ENCODE measurements at places on chromosomes 2 and 18.

GRCh38 chr2:207157731-207158130 is 8.0 kb downstream of the KLF7 start:
- DNase-seq = no peak

DNA sequence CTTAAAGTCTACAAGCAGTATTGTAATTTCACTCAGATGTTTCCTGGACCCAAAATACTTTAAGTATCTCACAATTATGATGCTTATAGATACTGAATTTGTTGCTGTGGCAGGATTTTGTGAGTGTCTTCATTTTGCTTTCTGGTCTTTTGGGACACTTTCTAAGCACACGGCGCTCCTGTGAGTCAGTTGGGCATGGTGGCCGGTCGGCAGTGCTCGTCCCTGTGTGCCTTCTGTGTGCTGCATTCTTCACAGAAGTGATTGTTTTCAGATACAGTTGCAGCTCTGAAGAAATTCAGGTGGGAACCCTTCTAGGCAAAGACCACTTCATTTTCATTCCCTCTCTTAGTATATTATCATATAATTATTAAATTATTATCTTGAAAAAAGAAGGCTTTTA is 273.3 kb downstream of the ZNF407 start:
- DNase-seq = no peak

DNA sequence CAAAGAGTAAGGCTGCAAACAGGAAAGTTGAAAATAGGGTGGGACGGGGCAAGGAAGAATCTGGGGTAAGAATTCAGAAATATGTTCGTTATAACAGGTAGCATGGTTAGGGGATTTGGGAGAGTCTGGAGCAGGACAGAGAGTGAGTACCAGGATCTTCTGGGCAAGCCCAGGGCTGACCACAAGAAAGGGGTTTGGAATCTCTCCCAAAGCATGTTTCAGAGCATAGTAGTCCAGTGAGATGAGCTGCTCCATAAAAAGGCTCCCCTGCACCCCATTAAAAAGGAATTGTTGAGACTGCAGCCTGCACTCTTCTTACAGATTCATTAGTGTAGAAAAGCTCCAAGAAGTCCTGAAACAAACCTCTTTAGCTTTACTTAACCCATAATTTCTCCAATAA is 291.1 kb downstream of the MTX2 start:
- no peak for DNase-seq

DNA sequence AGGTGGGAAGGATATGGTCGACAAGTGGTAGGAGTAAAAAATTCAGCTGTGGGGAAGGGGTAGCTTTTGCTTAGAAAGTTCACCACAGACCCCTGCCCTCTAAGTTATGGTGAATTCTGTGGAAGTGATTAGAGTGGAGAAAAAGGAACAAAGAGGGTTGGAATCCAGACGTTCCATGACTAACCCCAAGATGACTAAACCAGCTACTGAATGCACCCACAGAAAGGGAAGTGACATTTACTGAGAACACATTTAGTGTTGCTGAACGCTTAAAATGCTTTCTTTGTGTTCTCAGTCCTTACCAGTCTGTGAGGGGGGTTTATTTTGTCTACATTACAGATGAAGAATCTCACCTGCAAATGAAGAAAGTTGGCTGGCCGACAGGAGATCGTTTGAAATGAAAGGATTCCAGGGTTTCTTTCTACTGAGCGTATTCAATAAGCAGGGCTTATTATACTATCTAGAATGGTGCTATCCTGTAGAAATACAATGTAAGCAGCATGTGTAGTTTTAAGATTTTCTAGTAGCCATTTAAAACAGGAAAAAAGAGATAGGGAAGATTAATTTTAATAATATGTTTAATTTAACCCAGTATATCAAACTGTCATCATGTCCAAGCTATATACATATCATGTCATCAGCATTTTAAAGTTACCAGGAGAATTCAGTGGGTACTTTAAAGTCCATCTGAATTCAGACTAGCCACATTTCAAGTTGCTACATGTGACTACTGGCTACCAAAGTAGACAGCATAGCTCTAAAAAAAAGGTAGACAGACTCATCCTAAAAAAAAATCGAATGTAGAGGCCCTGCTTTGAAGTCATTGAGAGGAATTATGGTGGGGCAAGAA is 60.1 kb downstream of the LIMS1 start:
- peak; percentile 91 for DNase-seq

DNA sequence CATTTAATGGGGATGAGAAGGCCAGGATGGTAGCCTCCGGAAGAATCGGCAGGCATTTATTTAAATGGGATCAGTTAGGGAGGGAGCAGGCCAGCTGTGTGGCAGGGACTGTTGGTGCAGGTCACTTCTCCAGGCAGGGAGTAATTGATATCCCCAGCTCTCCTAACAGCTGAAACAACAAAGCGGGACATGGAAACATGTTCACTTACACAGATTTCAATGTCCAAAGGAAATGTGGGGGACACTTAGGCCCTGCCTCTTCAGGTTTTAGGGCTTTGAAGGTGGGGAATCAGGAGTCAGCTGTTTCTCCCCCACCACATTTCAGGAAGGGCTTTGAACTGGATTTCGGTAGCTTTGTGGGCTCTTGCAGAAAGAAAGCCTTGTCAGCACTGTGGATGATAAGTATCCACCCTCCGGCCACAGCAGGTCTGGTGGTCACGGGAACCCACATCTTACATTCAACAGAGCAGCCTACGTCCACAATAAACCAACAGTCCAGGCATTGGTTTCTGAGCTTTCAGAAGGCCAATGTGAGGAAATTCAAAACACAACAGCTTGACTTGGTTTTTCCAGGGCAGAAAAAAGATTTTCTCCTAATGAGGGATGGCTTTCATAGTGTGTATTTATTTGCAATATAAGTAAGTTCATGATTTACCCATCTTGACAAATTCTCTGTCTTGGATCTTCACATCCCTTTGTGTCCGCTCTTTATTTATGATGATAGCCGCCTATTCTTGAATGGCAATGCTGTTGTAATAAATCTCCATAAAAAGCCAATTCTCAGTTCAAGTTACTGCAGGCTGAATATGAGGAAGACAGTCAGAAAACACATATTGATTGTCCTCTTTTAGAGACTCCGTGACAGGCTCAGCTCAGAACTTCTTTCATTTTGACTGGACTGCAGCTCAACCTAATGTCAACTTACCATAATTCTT is 96.6 kb upstream of the NRP2 start:
- DNase-seq = no peak

- no peak for DNase-seq
Observed at GRCh38 chr2:46002947-46003346, 294.3 kb upstream of the EPAS1 start.

- peak; percentile 30 for DNase-seq
Observed at GRCh38 chr2:61179701-61180639, 18.0 kb downstream of the C2orf74 start.

DNA sequence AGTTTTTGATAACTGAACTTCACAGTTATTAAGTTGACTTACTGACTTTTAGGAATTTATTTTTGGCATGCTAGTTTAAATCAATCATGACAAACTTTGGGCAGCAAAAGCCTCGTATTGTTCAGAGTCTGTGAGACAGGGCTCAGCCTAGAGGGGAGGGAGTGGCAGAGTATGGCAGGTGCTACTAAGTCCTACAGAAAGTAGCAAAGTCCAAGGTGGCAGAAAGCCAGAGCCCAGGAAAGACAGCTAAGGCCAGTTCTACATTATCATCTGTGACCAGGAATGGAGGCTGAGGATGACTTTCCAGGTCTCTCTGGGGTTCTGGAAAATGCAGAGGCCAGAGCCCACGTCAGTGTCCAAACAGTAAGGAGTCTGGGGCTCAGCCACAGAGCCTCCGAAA is 34.2 kb downstream of the CHST10 start:
- DNase-seq = no peak

DNA sequence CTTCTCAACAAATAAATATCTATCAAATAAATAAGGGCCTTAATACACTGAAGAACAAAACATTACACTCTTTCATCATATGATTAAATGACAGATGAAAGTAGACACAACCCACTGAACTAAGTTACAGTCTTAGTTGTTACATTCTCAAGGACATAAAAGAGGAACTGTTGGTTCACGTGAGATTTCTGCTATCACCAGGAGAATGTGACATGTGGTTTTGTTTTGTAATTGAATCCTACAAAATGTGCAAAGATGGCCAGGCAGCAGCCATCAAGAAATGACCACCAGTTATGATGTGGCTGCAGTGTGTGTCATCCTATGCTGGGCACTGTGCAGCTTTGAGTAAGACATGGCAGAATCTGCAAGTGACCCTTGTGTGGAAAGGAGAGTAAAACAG is 310.6 kb upstream of the PIK3C3 start:
- no peak for DNase-seq

DNA sequence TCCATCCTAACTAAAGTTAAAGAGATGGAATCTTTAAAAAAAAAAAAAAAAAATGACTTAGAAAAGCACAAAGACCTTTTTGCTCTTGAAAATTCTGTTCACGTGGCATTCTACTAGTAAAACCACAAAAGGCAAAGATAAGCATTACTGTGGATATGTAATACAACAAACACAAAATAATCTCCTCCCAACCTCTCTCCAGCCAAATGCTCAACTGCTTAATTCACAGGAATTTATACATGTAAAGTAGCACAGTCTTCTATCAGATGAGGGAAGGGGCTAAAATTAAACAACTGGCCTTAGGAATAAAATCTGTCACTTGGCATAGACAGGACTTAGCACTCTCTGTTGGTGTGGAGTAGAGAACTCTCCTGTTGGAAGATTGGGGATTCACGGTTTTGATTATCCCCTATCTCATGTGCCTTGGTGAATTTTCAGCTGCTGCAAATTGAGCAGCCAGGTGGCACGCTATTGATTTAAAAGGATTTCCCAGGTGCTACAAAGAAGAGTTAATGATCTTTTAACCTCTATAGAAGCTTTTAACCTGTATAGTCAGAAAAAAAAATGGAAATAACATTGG is 57.4 kb downstream of the ATIC start:
- no peak for DNase-seq

DNA sequence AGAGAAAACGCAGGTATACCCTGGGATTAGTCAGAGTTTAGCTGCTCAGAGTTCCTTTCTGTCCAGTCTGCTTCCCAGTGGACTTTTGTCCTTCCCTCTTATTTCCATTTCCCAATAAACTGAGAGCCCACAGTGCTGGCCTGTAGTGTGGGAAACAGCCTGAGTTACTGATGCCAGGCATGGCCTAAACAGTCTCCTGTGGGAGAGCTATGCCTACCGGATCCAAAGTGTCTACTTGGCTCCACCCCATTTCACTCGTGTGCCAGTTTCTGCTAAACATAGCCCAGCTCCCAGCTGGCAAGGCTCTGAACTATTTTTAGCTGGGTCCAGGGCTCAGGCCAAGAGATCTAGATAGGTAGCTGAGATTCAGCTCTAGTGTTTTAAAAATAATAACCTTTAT is 15.6 kb upstream of the PPP1CB start:
- peak; percentile 47 for DNase-seq

- no peak for DNase-seq
Observed at GRCh38 chr2:106960683-106961161, 74.8 kb upstream of the ST6GAL2 start.

- DNase-seq = peak; percentile 3
Observed at GRCh38 chr18:79616651-79617510, 62.7 kb upstream of the CTDP1 start.

GRCh38 chr2:218031261-218031660 is 28.5 kb upstream of the TNS1 start:
- no peak for DNase-seq

DNA sequence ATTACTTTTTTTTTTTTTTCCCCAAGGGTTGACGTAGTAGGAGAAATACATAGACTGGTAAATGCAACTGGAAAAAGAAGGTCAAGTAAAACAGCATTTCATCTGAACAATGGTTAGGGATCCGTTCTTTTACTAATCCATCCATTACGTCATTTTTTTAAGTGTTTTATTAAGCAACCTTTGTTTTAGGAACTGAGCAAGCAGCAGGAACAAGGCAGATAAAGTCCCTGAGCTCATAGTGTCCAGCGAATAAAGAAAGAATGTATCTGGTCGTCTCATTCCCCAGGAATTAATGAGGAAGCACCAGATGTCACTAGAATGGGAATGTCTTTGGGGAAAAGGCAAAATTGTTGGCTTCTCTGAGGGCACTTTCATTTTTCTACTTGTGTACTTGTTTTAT is 842.4 kb downstream of the TDRD15 start:
- DNase-seq = no peak

DNA sequence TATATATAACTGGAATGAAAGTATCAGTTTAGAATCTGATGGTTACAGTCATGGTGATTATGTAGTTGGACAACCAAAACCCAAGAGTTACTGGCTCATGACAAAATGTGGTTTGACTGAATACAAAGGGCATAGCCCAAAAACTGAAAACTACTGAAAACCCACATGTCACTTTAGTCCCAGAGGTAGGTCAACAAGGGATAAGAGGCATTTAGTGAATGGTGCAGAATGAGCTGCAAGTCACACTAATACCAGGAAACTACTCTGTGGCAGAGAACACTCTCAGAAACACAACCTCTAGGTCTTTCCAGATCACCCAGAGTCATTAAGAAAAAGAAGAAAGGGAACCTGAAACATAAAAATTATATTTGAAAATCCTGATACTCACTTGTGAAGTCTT is 154.5 kb downstream of the AGPS start:
- DNase-seq = no peak

DNA sequence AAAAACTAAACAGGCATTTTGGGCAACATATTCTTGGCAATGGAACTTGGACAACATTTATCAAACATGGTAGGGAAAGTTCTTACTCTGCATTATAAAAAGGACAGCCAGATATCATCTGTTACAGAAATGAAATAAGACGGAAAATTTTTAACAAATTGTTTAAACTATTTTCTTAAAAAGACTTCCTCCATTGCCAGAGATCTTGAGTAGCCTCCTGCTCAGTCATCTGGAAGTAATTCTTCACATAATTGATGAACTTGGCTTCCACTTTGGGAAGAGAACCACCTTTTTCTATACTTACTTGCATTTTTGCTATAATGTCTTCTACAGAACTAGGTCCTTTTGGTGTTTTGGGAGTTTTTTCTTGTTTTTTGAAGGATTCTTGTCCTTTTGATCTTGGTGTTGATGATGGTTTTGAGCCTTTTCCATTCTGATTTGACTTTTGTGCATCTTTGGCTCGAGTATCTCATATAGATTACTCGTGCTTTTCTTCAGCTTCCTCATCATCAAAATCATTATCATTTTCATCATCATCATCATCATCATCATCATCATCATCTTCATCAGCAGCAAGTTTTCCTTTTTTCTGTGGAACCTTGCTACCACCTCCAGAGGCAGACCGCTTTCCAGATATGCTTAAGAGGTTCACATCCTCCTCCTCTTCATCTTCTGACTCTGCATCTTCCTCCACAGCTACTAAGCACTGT is 66.2 kb downstream of the CD28 start:
- DNase-seq = no peak

DNA sequence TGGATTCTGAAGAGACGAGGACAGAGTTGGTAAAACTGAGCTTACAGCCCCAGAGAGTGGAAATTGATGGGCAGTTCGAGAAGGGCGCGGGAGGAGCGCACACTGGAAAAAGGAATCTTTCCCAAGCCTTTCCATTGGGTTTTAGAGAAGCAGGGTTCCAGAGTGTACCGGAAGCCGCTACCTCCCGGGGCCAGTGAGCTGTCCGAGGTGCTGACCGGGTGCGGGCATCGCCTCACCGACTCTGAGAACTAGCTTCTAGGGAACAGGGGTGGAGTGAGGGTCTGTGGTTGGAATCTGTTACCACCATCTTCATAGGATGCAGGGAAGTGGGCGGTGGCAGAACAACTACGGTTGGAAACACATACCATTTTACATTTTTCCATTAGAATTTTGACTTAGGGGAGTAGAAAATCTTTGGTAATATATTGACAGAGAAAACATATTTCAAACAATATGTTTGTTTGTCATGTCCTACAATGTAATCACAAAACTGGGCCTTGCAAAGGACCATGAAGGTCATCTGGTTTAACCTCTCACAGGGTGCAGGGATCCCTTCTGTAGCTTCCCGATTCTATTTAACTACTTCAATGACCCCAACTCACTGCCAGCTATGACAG is 724 bp downstream of the NMS start:
- DNase-seq = peak; percentile 11
